ENCODE measurements at places on chromosomes 5 and 9. TPM values are rescaled to one million over a fixed set of nuclear protein-coding genes. Genes with fewer than 3 reads are reported as not detected.

- DNase-seq: peak; percentile 71
These were observed 7.0 kb upstream of the GADD45G start for GRCh38 chr9:89597711-89598362.

DNA sequence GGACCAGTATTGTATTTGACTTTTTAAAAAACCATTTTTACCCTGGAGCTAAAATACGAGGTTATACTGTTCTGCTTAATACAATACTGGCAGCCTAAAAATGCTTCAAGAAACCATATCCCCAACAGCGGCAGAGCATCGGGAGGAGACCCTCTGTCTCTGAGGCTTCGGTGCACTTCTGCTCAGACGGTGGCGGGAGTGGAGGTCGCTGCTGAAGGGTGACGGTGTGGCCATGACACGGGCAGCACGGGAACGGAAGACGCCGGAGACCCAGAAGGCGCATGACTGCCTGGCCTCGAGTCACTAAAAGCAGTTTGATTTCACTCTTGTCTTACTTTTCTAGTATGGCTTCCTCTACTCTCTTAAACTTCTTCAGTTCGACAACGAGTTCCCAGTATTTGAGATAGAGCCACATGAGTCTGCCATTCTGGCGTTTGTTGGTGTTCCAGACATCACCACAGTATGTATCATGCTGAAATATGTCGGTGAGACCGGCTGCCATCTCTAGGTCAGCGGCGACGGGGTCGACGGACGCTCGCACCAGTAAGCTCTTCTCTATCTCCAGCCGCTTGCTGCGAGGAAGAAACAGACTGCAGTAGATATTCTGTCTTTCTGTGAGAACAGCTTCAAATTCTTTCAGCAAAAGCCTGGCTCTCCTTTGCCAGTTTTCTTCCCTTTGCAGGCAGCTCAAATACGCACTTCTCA, 12.8 kb downstream of the CCDC127 start:
- no peak for DNase-seq

DNA sequence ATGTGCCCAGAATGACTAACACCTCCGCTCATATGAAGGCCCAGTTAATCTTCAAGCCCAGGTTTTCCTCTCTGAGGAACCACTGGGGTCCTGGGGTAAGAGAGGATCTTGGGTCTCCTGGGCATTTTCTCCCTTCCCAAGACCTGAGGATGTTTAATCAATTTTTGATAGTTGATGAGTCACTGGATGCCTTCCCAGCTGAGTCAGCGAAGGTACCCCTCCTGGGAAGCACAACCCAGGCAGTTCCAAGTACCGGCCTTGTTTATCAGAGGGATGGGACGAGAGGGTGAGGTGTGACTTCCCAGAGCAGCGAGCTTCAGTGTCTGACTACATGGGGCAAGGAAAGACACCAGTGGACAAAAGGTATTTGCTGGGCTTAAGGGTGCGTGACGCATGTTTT, 119.6 kb upstream of the IL12B start:
- no peak for DNase-seq

FGF1 gene
- total RNA-seq: 4.4 TPM

ANKRD33B gene
- 5.8 TPM for total RNA-seq

- DNase-seq: no peak
These were observed 291.4 kb upstream of the ISL1 start for GRCh38 chr5:51091816-51092215.

DNA sequence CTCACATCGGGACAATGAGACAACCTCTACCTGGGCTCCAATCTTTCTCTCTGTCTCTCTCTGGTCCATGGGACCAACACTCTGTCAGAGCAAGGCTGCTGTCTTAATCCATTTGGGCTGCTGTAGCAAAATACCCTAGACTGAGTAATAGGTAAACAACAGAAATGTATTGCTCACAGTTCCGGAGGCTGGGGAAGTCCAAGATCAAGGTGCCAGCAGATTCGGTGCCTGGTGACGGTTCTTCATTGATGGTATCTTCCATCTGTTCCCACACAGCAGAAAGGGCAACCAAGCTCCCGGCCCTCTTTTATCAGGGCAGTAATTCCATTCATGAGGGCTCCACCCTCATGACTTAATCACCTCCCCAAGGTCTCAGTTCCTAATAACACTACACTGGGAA, 61.3 kb upstream of the SPOCK1 start:
- DNase-seq: no peak

PCDHA8 gene
- 1.2 TPM for total RNA-seq

DNA sequence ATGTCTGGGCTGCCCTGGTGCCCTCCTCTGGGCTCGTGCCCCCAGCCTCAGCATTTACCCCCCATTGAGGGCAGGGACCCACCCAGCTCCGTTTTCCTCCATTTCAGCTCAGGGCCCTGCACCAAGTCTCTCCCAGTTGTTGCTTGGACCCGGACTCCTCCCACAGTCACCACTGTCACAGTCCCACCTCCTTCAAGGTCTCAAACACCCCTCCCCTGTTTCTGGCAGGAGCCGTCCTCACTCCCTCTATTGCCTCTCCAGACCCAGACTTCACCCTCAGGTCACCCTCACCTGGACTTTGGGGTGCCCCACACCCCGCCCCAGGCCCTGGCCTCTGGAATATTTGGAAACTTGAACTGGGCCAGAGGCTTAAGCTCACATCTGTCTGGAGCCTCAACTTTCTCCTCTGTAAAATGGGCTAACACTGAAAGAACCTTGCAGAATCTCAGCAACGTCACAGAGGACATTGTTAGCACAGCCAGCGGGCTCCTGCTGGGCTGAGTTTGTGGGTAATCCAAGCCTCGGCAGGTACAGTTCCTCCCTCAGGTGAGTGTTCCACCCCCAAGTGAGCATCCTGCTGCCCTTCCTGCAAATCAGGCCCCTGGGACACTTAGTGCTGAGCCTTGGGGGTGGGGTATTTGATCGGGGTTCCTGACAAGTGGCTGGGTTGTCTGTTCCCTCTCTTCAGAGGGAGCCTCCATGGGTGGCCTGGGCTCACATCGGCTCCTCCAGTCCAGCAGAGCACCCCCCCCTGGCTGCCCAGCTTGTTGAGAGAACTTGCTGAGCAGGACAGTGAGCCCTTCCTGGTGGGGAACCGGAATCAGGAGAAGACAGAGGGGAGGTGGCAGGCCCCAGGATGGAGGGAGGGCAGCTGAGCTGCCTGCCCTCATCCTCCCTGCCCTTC, 130.1 kb downstream of the C9orf50 start:
- DNase-seq: no peak

DNA sequence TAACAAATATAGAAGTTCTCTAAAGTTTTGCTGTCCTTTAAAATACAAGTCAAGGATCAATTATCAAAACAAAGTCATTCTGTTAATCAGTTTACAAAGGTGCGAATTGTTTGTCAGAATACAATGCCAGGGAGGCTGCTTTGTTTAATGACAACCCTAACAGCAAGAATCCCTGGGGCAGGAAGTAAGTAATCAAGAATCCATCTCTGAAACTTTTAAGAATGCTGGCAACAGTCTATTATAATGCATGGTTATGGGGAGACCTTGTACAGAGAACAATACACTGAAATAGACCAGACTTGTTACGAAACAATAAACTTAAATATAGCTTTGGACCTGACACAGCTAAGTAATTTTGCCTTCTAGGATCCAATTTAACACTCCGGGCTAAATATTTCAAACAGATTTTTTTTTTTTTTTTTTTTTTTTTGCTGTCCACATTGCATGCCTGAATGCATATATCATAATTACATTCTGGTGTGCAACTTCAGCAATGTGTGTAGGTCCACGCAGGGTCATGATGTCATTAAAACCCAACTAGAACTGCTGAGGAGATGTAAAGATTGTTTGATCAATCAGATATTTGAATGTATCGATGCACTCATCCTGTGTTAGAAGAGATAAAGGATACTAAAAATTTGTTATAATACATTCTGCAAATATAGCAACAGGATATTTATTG, 421.3 kb downstream of the CETN3 start:
- DNase-seq: no peak

WNT8A gene
- total RNA-seq: 1.3 TPM

DNA sequence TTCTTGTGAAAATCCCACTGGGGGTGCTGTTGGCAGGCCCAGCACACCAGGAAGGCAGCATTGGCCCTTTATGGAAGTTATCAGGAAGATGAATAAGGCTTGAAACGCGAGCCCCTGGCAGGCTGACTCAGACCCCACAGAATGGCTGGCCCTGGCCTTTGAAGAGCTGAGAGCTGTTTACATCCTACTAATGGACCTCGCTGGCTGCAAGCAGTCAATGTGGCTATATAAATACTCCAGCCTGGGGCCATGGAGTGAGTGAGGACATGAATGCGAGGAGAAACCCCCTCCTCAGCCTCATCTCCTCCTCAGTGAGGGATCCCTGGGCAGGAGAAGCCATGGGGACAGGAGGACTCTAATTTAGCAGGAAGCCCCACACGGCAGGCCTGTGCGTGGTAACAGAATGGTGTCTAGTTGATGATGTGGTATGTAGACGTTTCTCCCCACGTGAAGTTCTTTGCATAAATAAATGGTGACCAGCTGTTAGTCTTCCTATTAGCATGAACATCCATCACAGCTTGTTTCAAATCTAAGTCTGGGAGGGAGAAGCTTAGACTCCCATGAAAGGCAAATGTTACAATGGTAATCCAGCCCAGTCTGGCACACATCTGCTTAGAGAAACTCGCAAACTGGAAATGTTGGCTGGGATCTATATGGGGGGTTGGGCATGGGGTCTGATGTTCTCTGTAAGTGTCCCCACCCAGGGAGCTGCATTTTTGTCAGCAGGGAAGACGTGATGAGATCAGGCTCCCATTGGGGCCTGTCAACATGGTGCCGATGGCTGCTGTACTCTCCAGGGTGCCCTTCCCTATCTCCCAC, 175.1 kb upstream of the PITX1 start:
- no peak for DNase-seq

GCNT4 gene
- 1.8 TPM for total RNA-seq

GRCh38 chr9:81103597-81104471, 585.5 kb downstream of the TLE1 start:
- no peak for DNase-seq

CATSPER3 gene
- 11.8 TPM for total RNA-seq

DNA sequence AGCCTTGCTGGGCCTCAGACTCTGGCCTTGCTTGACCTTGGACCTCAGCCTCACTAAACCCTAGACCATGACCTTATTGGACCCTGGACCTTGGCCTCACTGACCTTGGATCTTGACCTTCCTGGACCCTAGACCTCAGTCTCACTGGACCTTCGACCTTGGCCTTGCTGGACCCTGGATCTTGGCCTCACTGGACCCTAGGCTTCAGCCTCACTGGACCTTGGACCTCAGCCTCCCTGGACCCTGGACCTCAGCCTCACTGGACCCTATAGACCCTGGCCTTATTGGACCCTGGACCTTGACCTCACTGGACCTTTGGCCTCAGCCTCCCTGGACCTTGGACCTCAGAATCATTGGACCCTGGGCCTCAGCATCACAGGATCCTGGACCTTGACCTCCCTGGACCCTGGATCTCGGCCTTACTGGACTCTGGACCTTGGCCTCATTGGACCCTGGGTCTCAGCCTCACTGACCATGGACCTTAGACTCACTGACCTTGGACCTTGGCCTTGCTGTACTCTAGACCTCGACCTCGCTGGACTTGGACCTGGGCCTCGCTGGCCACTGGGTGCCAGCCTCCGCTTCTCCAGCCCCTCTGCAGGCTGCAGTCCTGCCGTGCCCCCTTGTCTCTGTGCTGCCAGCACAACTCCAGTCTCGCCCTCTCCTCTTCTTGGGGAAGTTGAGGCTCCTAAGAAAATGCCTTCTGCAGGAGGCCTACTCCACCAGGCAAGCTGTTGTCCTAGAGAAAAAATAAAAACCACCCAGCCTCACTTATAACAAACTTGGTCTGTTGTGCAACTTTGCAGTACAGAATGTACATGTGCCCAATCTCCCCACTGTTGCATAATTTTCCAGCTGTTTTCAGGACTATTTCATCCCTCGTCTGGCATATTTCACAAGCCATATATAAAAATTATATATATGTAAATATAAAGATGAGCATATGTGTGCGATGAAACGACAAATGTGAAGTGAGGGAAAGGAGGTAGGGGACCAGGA, 11.0 kb upstream of the ADAMTS2 start:
- no peak for DNase-seq

GRCh38 chr5:2757563-2758351, 6.3 kb upstream of the IRX2 start:
- no peak for DNase-seq

NTNG2 gene
- total RNA-seq: 29.0 TPM

DNA sequence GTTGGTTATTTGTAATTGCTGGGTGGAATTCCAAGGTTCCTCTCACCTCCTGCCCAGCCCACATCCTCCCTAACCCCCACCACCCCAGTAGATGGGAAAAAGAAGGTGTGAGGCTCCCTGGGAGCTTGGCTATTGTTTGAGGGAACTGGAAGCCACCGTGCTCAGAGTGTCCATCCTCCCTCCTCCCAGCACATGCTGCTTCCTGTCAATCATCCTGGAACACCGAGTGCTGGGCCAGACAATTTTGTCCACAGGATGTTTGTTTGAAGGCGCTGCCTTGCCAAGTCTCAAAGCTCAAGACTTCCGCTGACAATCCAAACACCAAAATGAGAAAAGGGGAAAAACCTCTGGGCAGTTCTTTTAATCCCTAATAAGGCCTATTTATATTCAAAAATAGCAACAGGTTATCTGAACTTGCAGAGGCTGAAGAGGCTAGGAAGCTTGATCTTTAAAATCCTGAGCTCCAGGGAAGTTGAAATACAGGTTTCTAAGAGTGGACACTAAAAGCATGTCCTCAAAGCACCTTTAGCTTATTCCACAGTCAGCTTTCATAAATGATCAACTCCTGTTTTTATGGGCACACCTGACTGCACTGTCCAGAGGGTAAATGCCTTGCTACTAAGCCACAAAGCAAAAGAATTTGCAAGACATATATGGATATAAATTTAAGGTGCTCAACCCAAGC, 286.7 kb downstream of the NFIB start:
- no peak for DNase-seq

SHOC1 gene
- 25.9 TPM for total RNA-seq

DNA sequence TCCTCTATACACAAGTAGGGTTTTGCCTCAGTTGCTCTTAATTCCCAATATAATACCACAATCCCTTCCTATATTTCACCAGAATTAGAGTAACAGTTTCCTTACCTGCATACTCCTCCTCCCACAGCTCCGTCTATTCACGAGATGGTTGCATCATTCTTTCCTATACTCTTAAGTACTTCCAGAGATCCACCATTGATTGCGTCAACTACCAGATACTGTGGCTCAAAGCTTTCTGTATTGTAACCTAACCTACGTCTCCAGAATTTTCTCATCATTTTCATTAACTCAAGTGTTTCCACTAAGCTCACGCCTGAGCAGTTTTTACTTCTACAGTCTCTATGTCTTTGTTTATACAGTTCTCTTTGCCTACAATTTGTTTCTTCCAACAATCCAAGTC, 31.2 kb upstream of the MINAR2 start:
- DNase-seq: no peak

- peak; percentile 94 for DNase-seq
These were observed 1.3 kb upstream of the PHPT1 start for GRCh38 chr9:136847826-136848392.

GRCh38 chr5:68673823-68674180, 420.0 kb upstream of the SLC30A5 start:
- no peak for DNase-seq

- no peak for DNase-seq
These were observed 17.6 kb downstream of the CD74 start for GRCh38 chr5:150394912-150395687.

- peak; percentile 77 for DNase-seq
These were observed 30.3 kb downstream of the TPPP start for GRCh38 chr5:662751-663435.

BRINP1 gene
- total RNA-seq: 1.7 TPM

- no peak for DNase-seq
These were observed 141.2 kb upstream of the CD180 start for GRCh38 chr5:67337751-67338150.

Data from testis (tissue), 5 donors.